ENCODE measurements at places on chromosomes 12 and 14.
A peak's percentile ranks its signal among the peaks of the same experiment; 100 is the strongest.

DNA sequence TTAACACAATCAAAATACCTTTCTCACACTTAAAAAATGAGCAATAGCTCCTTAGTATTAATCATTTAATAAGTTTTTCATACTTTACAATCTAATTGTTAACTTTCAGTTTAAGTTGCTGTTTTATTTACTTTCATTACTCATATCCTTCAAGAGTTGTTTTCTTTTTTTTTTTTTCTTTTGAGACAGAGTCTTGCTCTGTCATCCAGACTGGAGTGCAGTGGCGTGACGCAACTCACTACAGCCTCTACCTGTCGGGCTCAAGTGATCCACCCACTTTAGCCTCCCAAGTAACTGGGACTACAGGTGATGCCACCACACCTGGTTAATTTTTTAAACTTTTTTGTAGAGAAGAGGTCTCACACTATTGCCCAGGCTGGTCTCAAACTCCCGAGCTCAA, 16.1 kb downstream of the ZBTB1 start:
- peak; percentile 72 for DNase-seq

DNA sequence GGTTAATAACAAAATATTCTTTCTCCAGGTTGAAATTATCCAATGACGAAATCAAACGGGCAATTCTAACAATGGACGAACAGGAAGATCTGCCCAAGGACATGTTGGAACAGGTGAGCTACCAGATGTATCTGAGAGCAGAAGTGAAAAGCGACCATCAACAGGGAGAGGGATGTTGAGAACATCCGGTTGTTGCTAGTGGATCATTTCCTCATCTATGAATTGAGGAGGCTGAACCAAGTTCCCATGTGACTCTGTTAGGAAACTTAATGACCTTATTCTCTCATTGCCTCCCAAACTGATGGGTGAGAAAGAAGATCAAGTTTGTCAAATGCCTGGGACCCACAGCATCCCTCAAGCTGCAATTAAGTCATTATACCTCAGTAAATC, 117.7 kb downstream of the GPR135 start:
- DNase-seq, result no peak

DNA sequence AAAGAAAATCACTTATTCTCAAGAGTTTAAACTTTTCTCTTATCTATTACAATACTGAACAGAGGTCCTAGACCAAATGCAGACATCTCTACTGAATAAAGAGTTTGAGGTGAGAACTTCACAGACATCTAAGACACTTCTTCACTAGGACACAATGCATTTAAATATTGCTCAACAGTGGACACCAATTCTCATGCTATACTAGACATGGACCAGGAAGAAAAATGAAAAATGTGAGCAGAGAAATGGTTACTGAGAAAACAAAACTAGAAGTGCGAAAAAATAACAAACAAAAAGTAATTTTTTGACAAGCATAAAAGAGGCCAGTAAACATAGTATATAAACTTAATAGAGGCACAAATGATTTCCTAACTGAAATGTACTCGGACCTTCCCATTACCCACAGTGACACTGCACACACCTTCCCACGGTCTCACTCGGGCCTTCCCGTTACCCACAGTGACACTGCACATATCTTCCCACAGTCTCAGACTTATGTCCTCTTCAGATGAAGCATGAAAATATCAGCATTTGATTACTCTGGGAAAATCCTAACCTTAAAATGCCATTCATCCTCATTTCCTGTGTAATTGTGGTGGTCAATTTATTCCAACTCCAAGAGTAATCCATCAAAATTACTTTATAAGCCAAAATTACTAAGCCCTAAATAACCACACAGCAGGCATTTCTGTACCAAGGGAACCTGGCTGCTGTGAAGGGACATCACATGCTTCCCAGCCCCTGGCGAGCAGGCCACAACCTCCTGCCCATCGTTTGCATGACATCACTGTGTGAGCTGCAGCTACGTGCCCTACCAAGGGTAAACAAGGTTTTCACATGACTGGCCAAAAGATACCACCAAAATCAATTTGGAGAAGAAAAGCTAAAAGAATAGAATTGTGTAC, 6.4 kb downstream of the SLC15A4 start:
- DNase-seq, result no peak

- DNase-seq, result no peak
Measured at GRCh38 chr12:38456537-38457120, 140.1 kb downstream of the ALG10B start.

DNA sequence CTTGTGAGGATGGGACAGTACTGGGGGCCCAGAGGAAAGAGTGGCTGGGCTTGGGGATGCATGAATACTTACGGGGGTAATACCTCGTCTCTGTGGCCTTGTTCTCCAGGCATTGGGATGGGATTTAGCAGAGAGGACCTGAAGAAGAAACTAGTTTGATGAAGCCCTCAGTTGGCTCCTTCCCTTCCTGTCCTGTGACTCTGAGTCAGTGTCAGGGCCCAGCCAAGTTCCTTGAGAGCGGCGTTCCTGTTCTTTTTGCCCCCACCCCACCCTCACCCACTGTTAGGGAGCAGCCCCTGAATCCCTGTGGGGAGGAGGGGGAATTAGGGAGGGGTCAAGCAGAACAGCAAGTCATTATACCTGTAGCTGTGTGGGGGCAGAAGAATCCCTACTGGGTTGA, 5.2 kb upstream of the LRP1-AS start:
- DNase-seq, result no peak

DNA sequence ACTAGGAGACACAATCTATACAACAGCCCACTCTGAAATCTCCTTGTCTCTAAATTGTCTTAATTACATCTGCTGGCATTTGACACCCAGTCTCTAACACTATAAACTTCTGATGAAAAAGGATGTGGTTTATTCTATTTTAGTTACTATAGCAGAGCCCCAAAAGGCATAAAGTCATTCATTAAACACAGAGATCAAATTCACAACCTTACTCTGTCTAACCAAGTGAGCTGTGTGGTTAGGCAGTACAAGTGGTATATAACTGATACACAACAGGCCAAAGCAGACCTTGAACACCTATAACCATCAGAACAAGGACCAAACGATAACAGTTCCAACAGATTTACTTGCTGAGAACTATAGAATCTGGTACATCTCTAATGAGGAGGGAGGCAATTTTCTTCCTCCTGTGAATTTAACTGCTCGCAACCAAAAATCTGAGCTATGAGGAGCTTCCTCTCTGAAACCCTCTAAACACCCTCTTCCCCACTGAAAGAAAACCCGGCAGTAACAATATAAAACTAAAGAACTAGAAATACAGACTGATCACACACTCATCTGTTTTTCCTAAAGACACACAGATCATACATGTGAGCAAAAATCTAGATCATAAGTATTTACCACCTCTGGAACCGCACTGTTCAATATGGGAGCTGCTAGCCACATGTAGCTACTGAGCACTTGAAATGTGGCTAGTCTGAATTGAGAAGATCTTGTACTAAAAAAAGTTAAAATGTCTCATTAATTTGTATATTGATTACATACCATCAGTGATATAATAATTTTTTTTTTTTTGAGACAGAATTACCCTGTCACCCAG, 17.7 kb downstream of the SPPL3 start:
- DNase-seq, result no peak

- DNase-seq, result no peak
Measured at GRCh38 chr14:34004881-34005280, 54.0 kb upstream of the EGLN3 start.

- DNase-seq, result no peak
Measured at GRCh38 chr14:94110552-94111181, at the start of gene IFI27. IFI27 (plus strand) TSS chr14:94110736.

- DNase-seq, result peak; percentile 85
Measured at GRCh38 chr12:7155471-7156034, 25.4 kb downstream of the CLSTN3 start.

DNA sequence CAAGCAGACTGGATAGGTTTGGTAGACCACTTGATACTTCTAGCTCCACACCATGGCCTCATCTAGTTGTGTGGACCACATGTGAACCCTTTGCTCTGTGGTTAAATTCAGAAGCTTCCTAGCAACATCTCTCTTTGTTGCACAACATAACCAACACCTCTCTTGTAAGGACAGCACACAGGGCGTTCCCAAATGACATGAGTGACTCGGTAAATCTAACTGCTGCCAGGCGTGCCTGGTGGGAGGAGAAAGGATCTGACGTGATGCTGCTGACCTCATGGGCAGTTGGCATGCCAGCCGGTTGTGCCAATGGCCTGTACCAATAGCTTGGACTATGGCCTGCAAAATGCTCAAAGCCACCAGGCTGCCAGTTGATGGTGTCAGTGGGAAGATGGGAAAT, 93.8 kb downstream of the CPSF2 start:
- no peak for DNase-seq

DNA sequence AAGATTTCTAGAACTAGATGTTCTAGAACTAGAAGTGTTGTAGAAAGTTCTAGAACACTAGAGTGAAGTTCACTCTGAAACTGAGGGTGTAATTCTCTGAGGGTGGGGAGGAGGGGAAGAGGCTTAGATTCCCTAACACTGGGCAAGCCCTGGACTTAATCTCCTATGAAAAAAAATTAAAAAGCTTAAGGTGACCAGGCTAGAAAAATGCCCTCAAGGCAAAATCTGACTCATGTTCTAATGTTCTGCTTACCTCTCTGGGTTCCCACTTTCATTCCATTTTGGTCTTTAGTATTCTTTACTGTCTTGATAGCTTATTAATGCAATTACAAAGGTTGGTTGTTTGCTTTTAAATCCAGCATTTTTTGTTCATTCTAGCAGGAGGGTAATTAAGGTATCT, 101.5 kb downstream of the KICS2 start:
- peak; percentile 80 for DNase-seq

- DNase-seq, result no peak
Measured at GRCh38 chr12:51160814-51161459, 12.0 kb downstream of the TFCP2 start.

DNA sequence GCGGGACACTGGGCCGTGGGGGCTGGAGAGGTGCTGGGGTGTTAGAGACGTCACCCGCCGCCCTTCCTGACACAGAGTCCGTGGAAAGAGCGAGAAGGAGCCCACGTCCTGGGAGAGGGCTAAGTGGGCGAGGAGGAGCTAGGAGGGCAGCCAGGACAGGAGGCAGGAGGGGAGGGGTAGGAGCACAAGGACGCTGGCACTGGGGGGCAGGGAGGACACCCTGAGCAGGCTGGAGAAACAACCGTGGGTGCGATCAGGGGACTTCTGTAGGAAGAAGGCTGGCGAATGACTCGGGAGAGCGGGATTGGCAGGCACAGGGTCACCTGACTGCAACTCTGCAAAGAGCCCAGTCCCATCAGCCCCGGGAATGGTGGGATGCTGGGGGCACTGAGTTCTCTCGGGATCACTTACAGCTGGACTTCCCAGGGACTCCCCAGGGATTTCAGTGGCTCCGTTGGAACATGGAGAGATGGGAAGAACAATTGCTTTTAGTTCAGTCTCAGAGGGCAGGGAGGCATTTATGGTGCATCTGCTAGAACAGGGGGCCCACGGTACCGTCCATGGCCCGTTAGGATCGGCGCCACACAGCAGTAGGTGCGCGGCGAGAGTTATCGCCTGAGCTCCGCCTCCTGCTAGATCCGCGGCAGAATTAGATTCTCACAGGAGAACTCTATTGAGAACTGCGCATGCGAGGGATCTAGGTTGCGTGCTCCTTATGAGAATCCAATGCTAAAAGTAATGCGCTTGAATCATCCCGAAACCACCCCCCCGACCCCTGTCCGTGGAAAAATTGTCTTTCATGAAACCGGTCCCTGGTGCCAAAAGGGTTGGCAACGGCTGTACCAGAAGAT, 24.3 kb downstream of the UBR7 start:
- no peak for DNase-seq

DNA sequence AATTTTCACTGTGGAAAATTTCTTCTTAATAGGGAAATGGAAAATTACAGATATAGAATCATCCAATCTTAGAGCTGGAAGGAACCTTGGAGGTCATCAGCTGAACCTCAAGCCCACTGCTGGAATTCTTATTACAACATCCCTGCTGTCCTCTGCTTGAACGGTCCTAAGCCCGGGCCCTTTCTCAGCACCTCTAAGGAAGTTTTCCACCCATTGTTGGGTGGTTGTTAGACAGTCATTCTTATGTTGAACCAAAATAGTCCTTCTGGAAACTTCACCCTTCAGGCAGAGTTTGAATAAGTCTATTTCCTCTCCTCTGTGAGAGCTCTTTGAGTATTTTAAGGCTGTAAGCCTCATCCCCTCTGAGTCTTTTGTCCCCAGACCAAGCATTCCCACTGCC, 70.7 kb downstream of the ZFP36L1 start:
- no peak for DNase-seq

- DNase-seq, result peak; percentile 79
Measured at GRCh38 chr12:10364815-10365622, 24.8 kb downstream of the KLRK1 start.

DNA sequence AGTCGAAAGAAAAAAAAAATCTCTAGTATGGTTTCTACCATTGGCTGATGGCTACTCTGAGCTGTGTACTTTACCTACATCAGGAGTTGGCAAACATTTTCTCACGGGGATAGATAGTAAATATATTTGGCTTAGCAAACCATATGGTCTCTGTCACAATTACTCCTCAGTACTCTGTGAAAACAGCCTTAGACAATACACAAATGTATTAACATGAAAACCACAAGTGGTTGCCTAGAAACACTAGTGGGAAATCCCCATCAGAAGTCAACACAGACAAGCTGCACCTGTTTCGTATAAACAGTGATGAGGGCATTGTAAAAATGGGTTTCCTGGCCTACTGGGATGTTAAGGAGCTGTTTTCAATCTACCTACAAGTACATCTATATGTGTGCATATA, 84.6 kb upstream of the NAV3 start:
- no peak for DNase-seq

GRCh38 chr14:59188461-59189090, at the start of gene DAAM1:
DAAM1 (plus strand) TSS chr14:59188667; CDS start chr14:59263478, 74,811 bp downstream.
- DNase-seq, result peak; percentile 96

DNA sequence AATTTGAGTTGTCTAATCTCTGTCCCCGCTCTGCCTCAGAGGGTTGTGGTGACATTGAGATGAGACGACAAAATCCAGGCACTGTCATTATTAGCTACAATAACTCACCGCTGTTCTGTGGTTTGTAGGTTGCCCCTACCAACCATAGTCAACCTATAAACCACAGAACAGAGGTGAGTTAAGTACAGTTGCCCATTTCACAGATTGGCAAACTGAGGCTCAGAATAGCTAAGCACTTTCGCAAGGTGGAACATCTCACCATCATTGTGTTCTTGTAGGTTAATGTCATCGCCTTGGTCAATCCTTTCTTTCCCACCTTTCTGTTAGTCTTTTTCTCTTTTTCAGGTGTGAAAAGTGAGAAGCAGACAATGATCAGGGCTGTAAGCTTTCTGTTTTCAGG, 63.4 kb upstream of the LHX5 start:
- DNase-seq, result no peak

GRCh38 chr14:97413966-97414717, 617.0 kb downstream of the VRK1 start:
- no peak for DNase-seq

- DNase-seq, result no peak
Measured at GRCh38 chr14:82414853-82415539, 881.3 kb upstream of the SEL1L start.

DNA sequence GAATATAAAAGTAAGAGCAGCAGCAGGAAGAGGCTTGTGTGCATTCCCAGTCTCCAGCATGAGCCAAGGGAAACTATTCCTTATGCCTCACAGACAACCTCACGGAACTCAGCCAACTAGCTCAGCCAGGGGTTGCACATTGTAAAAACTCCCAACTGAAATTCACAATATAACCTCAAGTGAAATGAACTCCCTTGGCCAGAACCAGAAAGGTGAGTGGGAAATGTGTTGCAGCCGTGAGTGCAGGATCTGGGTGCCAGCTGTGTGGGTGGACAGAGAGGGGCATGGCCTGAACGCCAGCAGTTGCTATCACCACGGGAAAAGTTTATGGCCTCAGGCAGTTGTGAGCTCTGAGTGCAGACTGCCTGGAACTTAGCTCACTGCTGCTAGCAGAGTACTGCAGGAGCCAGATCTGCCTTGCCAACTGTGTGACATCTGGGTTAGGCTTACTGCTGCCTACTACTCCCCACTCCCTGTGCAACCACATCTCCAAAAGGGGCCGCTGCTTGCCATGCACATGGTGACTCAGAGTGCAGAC, 2.3 kb upstream of the CLEC1A start:
- no peak for DNase-seq

Data from PC-9 (cell line).